CD4-positive, alpha-beta T cell treated with Interleukin-1 beta for 1 hour (primary cell): ENCODE measurements at places on chromosomes 4 and X.

DNA sequence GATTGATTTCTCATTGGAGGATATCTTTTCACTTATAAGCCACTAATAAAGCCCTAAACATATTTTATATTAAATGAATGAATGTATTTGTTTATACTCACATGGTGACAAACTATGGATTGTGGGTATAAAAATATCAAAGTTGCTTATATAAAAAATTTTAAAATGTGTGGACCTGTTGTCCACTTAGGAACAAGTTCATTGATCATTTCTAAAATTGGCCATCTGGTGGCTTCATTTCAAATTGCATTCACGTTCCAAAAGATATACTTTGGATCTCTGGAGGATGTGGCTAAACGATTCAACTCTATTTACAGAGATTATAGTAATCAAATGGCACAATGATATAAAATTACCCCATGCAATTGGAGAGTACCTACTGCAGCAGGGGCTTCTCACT, 32.5 kb downstream of the FSTL5 start:
- no peak for DNase-seq

- DNase-seq = no peak
These were observed 185.5 kb downstream of the CEP135 start for GRCh38 chr4:56134266-56134665.

DNA sequence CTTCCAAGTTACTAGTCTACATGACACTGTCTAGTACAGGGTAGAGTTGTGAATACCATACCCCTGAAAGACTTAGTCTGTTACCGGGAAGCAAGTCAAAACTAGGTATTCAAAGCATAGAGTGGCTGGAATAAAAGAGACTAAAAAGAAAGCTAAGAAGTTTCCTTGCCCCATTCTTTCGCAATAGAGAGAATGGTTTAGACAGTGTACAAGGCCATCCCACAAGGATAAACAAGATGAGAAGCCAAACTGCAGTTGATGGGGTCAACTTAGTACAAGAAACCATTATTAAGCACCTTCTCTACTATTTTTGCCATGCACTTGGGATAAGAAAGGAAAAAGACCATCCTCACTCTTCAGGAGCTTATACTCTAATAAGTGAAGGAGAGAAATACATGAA, 30.3 kb downstream of the AMMECR1 start:
- DNase-seq = no peak

DNA sequence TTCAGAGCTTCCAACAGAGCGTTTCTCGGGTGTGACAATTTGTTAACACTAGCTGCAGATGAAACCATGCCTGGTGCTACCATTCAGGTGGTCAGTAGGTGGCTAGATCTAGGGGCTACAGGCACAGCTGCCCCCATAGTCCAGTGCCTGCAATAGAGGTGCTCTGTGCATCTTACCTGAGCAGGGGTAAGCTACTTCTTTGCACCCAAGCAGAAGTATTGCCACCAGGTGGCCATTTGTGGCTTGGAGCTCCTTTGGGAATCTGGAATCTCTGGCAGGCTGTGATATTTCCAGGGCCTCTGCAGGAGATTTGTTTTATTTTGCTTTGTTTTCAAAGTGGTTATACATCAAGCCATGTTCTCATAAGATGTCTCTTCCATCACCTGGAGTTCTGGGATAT, 170.7 kb upstream of the PUDP start:
- no peak for DNase-seq

DNA sequence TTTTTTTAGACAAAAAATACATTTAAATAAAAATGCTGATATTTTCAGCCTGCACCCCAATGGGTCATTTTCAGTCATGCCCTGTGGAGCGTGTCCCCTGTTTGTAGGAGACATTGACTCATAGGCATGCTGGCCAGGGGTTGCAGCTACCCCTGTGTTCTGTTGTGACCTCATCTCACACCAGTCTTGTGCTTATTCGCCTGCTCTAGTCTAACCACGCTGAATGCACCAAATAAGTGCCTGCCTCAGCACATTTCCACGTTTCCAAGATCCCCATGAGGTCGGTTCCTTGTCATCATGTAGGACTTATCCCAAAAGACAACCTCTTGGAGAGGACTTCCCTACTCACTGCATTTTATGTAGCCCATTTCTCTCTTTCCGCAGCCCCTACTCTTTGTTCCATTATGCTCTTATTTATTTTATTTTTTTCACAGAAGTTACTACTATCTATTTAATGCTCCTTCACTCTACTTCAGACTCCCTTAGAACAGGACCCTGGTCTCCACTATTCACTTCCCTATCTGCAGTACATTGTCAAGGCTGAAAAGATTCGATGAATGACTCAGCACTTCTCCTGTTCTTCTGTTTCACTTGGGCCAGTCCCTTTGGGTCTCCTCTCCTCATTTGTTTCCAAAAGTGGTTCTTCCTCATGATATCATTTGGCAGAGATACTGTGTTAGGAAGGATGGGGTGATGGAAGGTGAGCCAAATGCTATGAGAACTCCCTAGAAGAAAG, 109.7 kb downstream of the MSL3 start:
- no peak for DNase-seq

DNA sequence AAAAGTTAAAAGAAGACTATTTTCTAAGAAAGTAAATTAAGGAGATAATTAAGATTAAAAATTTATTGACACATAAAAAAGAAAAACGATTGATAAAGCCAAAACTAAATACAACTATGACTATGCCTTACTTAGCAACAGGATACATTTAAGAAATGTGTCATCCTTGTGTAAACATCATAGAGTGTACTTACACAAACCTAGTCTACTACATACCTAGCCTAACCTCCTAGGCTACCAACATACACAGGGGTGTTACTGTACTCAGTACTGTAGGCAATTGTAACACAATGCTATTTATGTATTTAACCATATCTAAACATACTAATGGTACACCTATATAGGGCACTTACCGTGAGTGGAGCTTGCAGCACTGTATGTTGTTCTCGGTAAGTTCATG, 108.3 kb downstream of the ANXA10 start:
- DNase-seq = no peak
